ELR (cell line): ENCODE measurements at places on chromosomes 6 and 20.

GRCh38 chr6:28322661-28323060 is 13.3 kb downstream of the ZSCAN31 start:
- no peak for DNase-seq

DNA sequence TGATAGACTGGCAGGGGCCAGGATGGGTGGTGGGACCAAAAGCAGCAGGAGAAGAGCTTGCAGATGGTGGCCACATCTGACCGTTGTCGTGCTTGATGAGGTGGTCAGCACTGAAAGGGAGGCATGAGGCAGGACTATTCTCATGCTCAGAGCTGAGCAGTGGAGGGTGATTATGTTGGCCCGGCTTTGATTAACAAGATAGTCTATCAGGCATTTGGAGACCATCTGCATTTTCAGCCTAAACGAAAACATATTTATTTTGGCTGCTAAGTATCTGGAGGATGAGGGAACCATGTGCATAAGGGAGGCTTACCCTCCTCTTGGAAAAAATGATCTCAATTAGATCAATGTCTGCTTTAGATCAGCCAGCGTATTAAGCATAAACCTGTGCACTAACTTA is 141.6 kb upstream of the KCNK16 start:
- no peak for DNase-seq

DNA sequence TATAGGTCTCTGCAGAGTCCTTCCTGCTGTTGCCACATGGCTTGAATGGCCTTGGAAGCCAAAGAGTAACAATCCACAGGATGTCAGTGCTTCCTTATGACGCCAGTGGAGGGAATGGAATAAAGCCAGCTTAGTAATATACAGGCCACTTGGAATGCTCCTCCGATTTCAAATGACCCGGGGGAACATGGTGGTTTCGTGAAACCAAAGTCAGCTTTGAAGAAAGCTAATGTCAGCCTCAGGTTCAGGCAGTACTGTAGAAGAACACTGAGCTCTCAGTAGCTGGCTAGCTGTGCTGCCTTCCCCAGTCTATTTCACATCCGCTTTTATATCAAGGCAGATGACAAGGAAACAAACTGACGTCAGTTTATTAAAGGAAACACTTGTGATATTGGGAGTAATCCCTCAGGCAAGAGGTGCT is 189.1 kb downstream of the DTNBP1 start:
- peak; percentile 88 for DNase-seq

GRCh38 chr6:10516953-10517352 is 4.2 kb upstream of the GCNT2 start:
- no peak for DNase-seq

- peak; percentile 33 for DNase-seq
Measured at GRCh38 chr6:81985191-81985590, 232.7 kb upstream of the TENT5A start.

GRCh38 chr20:57655809-57656155 is 35.6 kb upstream of the ZBP1 start:
- no peak for DNase-seq

DNA sequence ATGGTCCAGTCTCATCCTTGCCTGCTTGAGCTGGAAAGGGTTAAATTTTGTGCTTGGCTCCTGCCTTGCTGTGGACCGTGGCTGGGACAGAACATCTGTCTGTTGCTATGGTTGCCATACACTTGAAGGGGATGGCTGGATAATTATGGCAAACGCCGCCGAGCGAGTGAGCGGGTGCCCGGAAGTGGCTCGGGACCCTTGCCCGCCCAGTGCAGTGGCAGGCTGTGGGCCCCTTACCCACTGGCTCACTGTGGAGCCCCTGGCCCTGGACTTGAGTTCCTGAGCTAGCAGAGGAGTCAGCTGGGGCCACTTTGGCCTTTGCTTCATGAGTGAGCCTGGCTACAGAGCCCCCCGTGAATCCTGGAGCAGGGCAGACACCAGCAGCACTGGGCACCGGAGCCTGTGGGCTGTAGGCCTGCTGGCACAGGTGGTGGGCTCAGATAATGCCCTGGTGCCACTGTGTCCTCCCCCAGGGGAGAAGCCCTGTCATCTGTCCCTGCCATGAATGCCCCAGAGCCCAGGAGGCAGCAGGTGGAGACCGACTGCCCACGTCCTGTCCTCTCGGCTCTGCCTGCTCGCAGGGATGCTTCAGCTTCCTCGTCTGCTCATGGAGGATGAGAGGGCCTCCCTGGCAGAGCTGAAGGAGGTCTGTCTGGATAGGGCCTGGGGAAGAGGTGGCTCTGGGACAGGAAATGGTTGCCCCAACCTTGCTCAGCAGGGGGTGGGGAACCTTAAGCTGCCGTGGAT is 25.5 kb upstream of the NOL4L start:
- DNase-seq: no peak

- no peak for DNase-seq
Measured at GRCh38 chr6:165744555-165745228, 81.7 kb upstream of the PDE10A start.

DNA sequence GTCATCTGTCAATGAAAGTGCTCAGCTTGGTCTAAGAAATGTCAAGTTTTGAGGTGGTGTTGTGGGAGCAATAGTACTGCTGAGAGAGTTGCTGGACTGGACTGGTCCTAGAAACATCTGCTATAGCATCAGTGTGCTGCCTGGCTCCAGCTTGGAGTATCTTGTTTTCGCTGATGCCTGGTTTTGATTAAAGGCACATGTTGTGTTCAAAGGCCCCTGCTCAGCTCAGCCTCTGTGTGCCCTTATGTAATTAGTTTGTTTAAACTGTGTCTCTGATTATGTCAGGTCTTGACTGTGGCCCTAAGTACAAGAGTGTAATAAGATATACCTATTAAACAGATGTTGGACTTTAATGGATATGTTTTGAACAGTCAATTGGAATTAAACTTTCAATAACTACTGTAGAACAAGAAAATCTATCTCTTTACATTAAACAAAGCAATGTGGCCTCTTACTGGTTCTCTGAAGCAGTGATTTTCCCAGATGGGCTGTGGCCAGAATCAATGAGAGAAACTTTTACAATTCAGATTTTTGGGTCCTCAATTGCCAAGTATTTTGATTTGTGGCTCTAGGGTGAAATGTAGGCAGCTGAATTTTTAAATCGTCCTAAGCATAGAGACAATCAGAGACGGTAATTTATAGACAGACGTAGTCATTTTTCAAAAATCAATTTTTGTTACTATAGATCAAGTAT is 668.2 kb downstream of the DHX35 start:
- no peak for DNase-seq

- peak; percentile 74 for DNase-seq
Measured at GRCh38 chr6:32194825-32195651, 2.6 kb upstream of the GPSM3 start.

DNA sequence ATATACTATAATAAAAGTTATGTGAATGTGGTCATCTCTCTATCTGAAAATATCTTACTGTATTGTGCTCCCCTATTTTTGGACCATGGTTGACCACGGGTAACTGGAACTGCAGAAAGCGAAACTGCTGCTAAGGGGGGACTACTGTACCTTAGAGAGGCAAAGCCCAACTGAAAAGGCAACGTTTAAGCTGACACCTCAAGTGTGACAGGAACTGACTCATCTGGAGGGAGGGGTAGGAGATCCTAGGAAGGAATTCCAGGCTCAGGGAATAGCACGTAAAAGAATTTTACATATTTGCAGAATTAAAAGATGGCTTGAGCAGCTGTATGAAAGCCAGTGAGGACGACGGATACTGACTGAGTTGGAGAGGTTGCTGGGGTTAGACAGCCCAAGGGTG is 34.8 kb downstream of the ELOVL2 start:
- peak; percentile 74 for DNase-seq

DNA sequence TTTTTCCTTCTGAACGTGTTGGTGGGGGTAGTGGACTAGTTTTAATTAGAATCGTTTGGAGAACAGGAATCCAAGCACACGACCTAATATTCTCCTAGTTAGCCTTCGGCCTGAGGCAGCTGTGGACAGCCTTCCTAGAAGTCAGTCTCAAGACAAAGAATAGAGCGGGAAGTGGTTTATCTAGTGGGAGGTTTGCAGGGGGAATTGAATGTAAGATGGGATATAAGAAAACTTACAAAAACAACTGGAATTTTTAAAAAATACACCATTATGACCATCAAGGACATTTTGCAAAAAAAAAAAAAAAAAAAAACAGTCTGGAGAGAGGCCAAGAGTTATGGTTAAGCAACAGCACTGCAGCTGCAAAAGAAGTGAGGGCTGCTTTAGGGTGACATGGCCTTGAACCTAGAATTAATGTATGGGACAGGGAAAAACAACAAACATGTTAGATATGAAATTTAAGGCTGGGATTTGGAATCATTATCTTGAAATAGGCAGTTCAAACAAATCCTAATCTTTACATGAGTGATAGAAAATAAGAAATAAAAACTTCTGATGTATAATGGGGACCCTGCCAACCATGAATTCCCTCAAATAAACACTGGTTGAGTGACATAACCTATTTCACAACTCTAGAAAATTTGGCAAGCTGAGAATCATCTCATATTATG is 40.2 kb downstream of the PLAGL1 start:
- no peak for DNase-seq

- no peak for DNase-seq
Measured at GRCh38 chr6:150846641-150847040, 18.9 kb upstream of the MTHFD1L start.

- no peak for DNase-seq
Measured at GRCh38 chr6:132247381-132248159, 153.7 kb downstream of the MOXD1 start.

GRCh38 chr6:21603082-21603952 is 9.8 kb downstream of the SOX4 start:
- no peak for DNase-seq

- DNase-seq: no peak
Measured at GRCh38 chr20:8049310-8049709, 29.7 kb upstream of the TMX4 start.

DNA sequence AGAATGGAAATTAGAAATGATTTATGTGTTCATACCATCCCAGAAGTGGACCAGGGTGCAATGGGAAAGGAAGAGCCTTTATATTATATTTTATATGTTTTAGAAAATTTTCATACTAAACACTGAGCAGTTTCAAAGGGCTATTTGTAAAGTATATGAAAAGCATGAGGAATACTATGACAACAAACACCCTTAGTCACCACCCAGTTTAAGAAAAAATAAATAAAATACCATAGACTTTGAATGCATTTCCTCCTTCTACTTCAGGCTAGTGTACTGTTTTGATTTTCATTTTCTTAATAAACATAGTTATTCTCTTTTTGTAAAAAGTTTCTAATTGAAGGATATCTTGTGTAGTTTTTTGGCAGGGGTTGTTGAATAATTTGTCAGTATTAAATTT is 191.1 kb downstream of the PLCB4 start:
- no peak for DNase-seq
